Tibial nerve (tissue), 4 donors: ENCODE measurements at places on chromosomes 7 and 10.

GRCh38 chr7:135743907-135744731, 4.5 kb downstream of the FAM180A start:
- DNase-seq, result no peak

- DNase-seq, result no peak
Observed at GRCh38 chr7:117347962-117348672, 25.3 kb upstream of the WNT2 start.

- no peak for DNase-seq
Observed at GRCh38 chr10:119270762-119271366, 63.5 kb downstream of the GRK5 start.

DNA sequence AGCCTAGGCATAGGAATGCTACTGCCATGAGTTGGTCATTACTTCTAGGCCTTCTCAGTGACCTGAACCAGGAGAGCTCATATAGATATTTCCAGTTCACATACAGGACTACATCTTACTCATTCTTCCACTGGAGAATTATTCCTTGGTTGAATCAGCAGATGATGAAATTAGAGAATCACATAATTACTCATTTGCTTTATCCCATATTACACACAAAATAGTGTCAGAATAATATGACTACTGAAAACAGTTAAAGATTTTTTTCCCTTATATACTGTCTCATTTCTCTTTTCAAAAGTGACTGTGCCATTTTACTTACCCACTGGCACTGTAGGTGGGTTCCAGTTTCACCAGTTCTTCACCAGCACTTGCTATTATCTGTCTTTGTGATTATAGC, 18.5 kb downstream of the BMS1 start:
- DNase-seq, result no peak

- no peak for DNase-seq
Observed at GRCh38 chr10:106183041-106183440, 981.5 kb downstream of the SORCS1 start.

GRCh38 chr7:100211342-100211780, 8.4 kb upstream of the PVRIG start:
- DNase-seq, result no peak

DNA sequence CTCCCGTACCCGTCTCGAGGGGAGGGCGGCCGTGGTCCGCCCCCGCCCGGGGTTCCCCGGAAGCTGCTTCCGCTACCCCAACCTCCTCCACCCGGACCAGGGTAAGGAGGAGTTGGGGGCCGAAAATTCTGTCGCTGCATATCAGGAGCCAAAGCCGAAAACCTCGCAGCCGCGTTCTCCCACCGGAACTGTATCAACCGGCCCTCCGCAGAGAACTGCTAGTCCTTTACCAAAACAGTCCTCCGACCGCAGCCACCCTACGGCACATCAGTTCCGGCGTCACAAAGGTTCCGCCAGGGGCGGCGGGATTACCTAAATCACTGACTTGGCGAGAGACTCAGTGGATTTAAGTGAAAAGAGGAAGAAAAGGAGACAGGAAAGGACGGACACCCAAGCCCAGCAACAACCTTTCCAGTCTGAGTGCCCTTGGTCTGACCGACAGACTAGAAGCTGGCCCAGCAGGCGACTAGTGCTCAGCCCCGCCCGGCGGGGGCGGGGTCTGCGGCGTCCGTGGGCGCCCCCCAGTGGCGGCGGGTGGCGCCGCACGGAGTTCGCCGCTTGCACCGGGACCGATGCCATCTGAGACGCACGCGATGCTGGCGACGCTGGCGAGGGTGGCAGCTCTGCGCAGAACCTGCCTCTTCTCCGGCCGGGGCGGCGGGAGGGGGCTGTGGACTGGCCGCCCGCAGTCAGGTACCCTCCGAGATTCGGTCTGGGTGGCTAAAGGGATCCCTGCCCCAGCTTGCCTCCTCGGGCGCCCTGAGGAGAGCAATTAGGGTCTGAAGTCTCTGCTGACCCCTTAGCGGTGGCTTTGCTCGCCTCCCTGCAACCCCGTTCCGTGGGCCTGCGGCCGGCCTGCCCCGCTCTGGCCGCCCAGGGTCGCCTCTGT, at the start of the genes MPLKIP and SUGCT:
MPLKIP (minus strand) TSS at position 195 of the 889 bp plus-strand sequence; CDS start at position 140, 55 bp downstream.
SUGCT (plus strand) TSS at position 578 of the 889 bp plus-strand sequence.
- DNase-seq, result peak; percentile 75

DNA sequence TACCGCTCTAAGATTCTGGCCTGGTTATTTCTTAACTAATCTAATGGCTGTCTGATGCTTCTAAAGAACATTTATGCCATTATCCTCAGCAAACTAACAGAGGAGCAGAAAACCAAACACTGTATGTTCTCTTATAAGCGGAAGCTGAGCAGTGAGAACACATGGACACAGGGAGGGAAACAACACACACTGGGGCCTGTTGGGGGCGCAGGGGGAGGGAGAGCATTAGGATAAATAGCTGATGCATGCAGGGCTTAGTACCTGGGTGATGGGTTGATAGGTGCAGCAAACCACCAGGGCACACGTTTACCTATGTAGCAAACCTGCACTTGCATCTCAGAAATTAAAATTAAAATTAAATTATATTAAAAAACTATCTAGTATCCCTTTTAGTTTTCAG, 853.5 kb downstream of the GATA3 start:
- no peak for DNase-seq

DNA sequence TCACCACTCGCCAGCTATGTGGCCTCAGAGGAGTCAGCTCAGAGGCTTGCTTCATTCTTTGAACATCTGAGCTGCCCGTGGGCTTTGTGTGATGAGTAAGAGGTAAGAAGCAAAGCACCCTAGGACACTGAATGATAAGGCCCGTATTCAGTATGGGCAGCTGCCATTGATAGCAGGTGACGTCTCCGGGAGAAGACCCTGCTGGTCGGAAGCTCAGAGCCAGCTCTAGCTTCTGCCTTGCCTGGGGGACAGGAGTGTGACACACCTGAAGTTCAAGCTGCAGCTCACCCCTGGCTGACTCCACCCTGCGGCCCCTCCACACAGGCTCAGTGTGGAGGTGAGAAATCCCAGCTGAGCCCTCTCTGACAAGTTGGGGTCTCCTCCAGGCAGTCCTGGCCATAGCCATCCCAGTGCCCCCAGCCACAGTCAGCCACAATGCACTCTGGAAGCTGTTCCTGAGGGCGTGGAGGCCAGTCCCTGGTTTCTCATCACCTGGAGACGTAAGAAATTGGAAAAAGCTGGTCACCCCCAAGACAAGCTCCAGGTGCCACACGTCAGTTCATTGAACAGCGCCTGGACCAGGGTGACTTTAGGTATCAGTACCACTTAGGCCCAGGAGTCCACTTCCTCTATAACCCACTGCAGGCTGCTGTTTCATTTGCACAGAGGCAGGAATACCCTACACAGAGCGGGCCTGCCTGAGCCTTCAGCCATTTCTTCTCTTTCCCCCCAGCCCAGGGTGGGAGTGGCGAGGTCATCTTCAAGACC, 164.9 kb upstream of the RHEB start:
- no peak for DNase-seq

- DNase-seq, result no peak
Observed at GRCh38 chr7:102819151-102819550, 70.4 kb downstream of the FAM185A start.

DNA sequence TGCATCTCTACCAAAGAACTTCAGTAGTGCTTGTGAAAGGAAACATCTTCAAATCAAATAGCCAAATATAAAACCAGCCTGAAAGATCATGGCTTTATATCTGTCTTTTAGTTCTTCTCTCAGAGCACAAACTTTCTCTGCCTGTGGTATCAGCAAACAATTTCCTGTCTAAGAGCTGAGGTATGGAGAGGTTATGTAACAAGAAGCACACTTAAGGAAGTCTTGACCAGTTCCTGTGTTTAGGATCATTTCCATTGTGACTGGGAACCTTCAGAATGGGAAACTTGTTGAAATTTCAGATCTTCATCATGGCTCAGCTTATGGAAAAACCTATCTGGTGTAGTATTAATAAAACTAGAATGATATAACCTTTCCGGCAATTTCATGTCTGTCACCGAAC, 148.8 kb downstream of the MBL2 start:
- DNase-seq, result no peak

DNA sequence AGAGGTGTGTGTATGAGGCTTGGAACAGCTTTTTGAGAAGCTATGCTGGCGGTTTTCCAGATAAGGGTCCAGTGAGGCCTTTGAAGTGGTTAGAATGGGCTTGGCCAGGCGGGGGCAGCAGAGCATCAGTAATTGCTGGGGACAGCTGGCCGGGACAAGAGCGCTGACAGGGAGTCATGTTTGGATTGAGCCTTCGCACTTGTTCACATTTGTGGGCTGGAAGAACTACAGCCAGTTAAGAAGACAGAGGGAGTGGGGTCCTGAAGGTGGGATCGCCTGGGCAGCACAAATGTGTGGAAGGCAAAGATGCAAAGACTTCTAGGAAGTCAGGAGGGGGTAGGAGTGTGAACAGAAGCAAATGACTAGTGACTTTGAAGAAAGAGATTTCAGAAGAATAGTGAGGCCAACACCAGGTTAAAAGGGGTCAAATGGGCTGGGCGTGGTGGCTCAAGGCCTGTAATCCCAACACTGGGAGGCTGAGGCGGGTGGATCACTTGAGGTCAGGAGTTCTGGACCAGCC, 12.7 kb upstream of the SDHAF3 start:
- DNase-seq, result peak; percentile 63

DNA sequence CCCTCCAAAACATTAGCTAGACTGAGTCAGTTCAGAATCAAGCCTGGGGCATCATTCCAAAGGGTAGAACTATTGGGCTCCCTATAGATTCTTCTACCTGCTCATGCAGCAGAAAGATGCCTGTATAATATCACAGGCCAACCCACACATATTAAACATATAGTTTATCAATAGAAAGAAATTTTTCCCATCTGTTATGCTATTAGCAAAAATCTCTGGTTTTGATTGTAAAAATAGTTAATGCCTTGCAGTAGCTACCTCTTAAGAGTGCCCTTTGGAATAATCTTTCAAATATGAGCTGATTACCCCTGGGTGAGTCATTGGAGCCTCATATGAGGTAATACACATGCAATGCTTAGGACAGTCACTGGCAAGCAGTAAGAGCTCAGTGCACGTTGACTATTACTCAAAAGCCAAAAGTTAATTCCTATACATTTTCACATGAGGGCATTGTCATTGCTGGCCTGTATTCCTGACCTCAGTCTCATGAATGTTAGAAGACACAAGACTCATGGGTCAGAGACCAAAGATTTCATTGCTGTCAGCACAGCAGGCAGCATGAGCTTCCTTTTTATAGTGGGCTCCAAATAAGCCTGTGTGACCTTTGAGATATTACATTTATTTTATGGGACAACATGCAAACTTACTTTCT, 180.0 kb downstream of the FGFR2 start:
- DNase-seq, result no peak

DNA sequence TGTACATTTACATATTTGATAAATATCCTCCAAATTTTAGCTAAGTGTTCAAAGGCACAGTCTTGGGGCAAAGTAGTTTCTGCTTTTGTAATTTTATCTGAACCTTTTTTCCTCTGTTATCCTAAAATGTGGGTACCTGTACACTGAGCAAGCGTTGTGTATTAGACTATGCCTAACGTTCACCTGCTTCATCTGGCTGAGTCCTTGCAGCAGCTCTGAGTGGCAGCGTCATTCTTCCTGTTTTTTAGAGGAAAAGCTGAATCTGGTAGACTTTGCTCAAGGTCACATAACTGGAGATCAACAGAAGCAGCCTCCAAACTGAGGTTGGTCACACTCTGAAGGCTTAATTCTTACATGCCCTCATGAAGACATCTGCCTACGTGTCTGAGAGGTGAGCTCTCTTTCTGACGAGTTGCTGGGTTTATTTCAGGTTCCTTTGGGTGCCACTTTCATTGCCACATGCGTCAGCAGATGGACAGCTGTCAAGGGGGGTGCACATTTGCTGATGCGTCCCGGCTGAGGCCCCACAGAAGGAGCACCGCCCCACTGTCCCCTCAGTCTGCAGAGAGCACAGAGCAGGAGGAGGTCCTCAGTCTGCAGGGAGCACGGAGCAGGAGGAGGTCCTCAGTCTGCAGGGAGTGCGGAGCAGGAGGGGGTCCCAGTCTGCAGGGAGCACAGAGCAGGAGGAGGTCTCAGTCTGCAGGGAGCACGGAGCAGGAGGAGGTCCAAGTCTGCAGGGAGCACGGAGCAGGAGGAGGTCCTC, 406.5 kb upstream of the SHH start:
- no peak for DNase-seq

DNA sequence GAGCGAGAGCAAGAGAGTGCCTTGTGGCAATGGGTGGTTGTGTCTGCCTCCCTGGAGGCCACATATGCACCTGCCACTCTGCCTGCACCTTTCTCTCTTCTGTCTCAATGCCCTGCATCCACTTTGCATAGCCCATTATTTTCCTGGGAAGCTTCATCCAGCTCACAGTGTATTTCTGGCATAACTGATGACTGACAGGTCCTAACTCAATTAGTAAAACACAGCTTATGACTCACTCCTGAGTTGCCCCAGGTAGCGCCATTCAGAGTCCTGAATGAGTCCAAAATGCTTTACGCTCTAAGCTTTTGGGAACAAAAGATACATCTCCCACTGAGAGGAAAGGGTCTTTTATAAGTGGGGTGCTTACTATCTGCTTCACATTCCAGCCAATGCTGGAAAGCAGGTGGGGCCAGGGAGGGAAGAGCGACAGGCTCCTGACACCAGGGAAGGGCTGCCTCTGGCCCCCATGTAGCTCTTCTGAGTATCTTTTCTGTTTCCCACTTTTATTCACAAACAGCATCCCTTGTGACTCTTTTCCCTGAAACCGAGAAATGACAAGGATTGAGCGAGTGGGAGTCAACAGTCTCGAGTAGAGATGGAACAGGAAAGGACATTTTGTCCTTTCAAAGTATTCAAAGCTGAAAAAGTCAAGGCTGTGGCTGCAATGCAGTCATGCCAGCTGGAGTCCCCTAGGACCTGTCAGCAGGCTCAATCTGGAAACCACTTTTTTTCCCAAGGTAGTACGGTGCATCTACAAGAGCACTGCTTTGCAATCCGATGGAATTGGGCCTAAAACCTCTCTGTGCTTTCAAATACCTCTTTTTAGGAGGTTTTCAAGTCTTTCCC, 479.3 kb upstream of the PODXL start:
- DNase-seq, result no peak

DNA sequence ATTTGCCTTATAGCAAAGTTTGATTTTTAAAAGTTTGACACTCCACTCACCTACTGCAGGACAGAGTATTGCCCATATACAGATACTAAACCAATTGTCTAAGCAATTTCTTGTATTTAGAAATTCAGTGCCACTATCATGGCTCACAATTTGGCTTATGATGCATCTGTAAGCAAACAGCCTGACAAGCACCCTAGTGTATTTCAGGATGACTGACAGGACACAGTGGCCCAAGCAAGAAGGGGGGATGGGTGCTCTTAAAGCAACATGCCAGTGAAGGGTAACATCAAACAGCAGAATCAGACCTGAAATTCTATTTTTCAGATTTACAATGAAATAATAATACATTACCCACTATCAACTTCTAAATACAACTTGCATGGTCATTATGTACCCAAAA, 30.5 kb downstream of the CTNNA3 start:
- DNase-seq, result no peak
